ENCODE measurements at places on chromosomes 16 and 17.

DNA sequence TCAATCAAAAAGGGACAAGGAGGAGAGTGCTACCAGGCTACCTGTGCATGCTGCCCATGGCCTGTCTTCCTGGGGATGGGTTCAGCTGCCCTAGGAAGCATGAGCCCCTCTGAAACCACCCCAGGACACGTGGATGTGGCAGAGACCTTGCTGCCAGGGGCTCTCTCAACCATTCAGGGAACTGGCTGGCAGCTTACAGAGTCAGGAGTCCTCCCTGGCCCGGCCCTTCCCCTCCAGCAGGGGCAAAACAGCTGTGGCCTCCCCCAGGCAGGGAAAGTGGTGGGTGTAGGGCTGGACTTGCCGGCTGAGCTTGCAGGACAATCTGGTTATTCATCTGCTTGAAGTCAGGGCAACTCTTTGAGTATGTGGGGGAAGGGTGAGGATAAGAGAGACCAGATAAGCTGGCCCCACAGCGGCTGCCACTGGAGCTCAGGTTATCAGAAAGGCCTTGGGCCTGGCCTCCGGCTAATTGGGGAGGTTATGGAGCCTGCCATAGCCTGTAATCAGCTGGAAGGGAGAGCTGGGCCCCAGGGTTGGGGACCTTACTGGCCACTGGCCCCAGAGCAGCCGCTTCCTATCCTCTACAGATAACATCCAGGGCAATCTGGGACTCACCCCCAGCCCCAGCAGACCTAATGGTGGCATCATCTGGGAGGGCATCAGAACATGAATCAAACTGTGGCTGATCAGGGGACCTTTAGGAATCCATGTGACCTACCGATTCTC, 5.6 kb upstream of the TBX2 start:
- no peak for DNase-seq

GRCh38 chr16:15517743-15518377, 83.5 kb downstream of the BMERB1 start:
- DNase-seq = no peak

GRCh38 chr17:34493917-34494316, 85.5 kb upstream of the TMEM132E start:
- DNase-seq = no peak

GRCh38 chr17:57186226-57187019, 69.9 kb upstream of the MSI2 start:
- DNase-seq = no peak

GRCh38 chr17:66580184-66580955, 254.5 kb upstream of the CACNG5 start:
- peak; percentile 80 for DNase-seq

DNA sequence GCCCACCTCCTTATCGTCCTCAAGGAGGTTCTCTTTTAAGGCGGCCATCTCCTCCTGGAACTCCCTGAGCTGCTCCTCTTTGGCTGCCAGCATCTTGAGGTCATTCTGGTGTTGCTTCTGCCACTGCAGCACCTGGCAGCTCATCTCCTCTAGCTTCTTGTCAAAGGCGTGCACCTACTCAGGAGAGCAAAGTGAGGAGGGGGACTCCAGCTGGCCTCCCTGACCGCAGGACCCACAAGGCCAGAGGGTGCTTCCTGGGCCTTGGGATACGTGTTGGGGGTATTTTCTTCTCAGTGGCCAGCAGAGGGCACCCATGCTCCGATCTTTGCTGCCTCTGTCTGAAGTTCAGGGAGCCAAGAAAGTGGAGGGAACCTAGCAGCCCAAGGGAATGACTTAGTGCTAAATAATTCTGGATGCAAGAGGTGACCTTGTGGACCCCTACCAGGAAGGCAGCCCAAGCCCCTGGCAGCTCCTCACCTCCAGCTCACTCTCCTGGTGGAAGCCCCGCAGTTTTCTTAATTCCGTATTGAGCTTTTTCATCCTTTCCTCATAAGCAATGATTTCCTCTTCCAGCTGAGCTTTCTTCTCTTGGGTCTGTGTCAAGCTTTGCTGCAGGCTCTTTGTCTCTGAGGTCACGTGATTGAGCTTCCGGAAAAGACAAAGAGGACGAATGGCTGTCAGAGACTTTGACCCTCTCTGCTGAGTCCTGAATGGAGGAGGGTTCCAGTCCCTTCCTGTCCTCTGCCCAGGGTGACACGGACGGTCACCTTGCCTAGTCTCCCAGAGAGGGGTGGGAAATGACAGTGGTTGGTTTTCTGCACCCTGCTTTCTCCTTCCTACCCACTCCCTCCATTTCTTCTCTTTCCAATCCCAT, 31.4 kb downstream of the DHX38 start:
- peak; percentile 86 for DNase-seq

GRCh38 chr16:50842589-50842988, 100.7 kb downstream of the CYLD start:
- DNase-seq = no peak

DNA sequence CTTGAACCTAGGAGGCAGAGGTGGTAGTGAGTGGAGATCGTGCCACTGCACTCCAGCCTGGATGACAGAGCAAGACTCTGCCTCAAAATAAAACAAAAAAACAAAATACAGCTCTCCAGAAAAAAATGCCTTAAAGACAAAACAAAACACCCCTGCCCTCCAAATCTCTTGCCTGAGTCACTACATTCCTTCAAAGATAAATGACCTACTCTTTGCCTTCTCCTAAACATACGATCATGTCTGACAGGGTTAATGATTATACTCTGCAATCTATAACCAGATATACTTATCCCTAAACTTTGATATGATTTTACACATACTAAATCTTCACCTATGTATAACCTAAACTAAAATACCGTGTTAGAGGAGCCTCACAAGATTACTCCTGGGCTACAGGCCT, 1.4 kb upstream of the SETD6 start:
- no peak for DNase-seq

DNA sequence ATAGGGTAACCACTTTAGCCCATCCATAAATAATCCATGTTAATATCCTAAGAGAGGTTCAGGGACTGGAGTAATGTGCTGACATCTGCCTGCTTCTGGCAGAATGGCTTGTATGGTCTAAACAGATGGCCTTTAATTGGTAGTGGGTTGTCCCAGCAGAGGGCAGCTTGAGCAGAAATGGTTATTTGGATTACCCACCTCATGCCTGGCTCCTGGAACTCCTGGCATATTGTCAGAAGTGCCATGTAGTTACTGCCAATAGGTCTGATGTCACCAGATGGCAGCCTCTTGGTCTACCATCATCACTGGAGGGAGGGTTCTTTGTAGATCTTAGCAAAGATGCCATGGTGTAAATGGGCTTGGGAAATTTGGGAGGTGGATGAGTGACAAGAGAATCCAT, 157.5 kb upstream of the SOX9 start:
- no peak for DNase-seq

DNA sequence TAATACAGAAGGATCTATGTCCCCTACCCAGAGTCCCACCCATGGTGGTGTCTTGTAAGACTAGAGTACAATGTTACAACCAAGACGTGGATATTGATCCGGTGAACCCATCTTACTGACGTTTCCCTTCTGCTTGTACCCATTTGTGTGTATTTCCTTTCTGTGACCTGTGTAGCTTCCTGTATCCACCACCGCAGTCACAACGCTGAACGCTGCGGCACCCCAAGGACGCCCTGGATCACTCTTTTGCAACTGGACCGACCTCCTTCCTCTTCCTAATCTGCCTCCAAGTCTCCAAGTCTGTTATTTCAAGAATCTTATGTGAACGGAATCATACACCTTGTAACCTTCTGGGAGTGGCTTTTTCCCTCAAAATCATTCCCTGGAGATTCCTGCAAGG, 33.5 kb upstream of the CBX4 start:
- no peak for DNase-seq

GRCh38 chr17:67602444-67602843, 115.3 kb upstream of the NOL11 start:
- no peak for DNase-seq

- DNase-seq = peak; percentile 18
These were observed 628 bp downstream of the GABARAPL2 start for GRCh38 chr16:75566758-75567255.

DNA sequence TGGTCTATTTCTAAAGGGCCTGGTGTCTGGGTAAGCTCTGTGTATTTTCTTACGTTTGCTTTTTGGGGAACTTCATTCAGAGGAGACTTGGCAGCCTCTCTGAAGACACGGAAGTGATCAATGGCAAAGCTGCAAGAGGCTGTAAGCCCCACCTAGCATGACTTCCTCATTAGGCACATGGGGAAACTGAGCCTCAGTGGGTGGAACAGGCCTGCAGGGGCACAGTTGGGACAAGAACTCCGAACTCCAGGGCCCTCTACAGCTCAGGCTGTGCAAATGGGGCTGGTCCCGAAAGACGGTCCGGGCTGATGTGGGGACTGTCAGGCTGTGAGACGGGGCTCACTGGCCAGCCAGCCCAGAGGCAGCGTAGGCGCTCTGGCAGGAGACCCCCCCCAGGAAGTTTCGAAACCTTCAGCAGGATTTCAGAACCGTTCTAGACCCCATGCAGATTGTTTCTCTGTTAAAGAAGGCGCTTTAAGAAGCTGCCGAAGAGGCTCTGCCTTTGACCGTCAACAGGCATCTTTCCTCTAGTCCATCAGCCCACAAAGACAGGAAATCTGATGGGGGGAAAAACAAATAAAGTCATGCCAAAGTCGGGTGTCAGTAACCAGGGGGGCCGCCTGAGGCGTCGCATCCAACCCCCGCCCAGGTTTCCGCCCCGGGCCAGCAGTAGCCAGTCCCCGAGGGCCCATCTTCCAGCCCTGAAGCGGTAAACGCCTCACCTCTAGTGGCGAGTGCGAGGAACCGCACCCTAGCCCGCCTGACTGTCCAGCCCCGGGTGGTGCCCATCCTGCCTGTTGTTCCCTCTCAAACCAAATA, 79.8 kb upstream of the TBC1D3K start:
- DNase-seq = peak; percentile 70

- DNase-seq = no peak
These were observed 10.7 kb upstream of the TMEM92 start for GRCh38 chr17:50263331-50264262.

- no peak for DNase-seq
These were observed 92.5 kb downstream of the N4BP1 start for GRCh38 chr16:48517493-48517892.

DNA sequence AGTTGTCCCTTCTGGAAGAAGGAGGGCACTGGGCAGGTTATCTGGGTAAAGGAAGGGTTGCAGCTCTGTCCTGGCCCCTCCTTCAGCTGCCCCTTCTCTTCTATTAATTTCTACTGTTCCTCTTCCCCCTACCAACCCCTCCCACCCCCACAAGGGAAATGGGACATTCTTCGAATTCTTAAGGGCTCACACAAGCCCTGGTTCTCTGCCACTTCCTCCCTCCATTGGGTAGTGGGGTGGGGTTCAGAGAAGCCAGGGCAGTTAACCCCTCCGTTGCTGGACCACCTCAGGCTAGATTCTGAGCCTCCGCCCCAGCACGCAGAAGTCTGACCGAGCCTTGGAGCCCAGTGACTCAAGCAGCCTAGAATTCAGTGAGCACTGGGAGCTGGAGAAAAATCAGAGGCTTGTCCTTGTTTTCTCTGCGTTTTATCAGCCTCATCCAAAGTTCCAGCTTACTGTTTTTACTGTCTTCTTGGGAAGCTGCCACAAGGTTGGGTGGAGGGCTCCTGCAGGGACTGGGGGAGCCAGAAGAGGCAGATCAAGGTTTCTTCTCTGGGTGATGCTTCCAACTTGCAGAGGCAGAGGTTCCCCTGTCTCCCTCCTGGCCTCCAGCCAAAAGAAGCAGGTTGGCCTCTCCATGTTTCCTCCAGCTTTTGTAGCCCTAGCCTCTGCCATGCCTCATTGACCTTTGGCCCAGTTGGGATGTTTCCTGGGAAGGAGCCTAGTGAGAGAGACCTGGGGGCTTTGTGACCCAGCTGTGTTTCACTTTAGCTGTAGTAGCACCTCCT, 10.2 kb downstream of the LASP1 start:
- peak; percentile 77 for DNase-seq

DNA sequence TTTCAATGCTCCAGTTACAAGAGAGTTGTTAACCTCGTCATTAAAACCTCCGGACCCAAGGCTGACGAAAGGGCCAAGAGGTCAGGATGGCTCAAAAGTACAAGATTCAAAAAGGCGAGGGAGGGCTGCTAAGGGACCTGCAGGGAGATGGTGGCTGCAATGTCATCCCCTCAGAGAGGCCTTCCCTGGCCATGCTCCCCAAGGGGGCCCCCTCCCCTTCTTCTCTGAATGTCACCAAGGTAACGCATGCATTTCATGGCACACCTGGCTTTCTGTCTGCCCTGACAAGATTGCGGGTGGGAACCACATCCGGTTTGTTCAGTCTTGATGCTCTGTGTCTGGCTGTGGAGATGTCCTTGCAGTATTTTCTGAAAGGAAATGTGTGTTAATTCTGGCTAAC, 89.9 kb downstream of the C16orf78 start:
- no peak for DNase-seq

GRCh38 chr16:88869673-88869980, 3.2 kb upstream of the PABPN1L start:
- DNase-seq = no peak

DNA sequence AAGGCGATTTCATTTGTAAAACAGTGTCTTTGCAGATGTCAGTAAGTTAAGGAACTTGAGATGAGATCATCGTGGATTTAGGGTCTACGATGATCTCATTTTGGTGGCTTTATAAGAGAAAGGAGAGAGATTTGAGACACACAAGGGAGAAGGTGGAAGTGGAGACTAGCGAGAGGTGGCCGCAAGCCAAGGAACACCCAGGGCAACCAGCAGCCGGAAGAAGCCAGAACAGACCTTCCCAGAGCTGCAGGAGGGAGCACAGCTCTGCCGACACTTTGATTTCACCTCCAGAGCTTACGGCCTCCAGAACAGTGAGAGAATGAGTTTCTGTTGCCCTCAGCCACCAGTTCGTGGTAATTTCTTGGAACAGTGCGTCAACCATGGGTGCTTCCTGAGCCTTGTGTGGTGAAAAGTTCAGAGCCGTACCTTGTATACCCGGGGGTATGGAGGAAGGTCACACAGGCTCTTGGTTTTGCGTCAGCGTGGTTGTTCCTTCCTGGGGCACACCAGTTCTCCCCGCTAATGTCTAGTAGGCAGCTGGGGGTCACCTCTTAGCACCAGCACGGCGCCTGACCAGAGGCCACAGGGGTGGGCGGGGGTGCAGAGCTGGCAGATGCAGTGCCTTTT, 12.9 kb upstream of the SEC14L1 start:
- peak; percentile 97 for DNase-seq

DNA sequence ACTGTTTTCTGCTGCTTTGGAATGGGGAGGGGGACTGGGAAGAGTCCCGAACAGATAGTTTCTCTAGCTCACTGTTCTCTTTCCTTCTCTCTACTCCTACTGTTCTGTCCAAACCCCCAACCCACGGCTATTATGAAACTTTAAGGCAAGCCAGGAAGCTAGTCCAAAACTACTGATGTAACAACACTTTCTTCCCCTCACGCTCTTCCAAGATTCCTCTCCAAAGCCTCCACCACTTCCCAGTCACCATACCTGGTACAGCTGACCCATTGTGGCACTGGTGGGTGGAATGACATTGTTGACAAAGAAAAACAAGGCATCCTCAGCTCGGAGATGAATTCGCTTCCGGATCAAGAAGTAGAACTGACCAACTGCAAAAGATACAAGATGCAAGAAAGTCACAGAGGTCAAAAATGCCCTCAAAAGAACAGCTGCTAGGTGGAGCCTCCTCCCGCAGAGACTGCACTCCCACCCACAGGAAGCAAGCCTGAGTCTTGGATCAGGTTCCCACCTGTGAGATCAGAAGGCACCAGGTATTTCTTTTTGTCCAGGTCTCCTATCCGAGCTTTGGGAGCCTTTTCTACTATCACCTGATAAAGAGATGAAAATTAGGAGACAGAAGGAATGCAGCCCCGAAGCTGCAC, 1.0 kb downstream of the GABARAP start:
- DNase-seq = no peak

Measured in choroid plexus epithelial cell (primary cell).